ENCODE measurements at places on chromosomes 2 and 18.
A peak's percentile ranks its signal among the peaks of the same experiment; 100 is the strongest.

DNA sequence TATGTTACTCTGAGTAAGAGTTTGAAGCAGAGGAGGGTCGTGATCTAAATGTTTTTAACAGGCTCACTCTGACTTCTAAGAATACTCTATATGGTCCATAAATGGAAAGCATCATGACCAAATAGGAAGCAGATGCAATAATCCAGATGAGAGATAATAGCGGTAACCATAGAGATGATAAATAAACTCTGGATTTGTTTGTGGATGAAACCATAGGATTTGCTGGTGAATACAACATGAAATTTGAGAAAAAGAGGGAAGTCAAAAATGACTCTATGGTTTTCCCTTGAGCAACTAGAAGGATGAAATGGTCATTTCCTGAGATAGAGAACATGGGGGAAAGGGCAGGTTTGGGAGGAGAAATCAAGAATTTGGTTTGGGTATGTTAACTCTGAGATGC lies 3.9 kb downstream of the HEATR5B start:
- no peak for DNase-seq

GRCh38 chr18:68847219-68847837 lies 49.4 kb downstream of the CCDC102B start:
- DNase-seq, result no peak

- no peak for DNase-seq
Measured at GRCh38 chr18:35590935-35591334, 9.4 kb downstream of the GALNT1 start.

- DNase-seq, result peak; percentile 53
Measured at GRCh38 chr2:84881581-84882413, 913 bp upstream of the TRABD2A start.

GRCh38 chr18:31100436-31101182 lies 1.6 kb downstream of the DSC2 start:
- no peak for DNase-seq

- no peak for DNase-seq
Measured at GRCh38 chr2:54899576-54900200, 150.6 kb downstream of the RTN4 start.

DNA sequence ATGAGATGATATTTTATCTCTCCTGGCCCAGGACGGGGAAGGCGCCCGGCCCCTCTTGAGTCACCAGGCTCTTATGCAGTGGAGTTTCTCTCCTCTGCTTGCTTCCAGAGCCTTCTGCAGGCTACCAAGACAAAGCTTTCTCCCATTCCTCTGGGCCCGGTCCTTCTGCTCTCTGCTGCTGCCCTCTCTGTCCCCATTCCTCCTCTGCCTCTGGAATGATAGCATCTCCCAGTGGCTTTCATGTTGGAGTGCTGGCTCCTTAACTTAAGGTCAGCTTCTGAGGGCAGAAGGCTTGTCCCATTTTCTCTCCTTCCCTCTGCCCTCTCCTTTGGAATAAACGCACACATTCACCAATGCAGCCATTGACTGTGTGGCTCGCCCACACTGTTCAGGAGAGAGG lies 86.2 kb downstream of the SDC1 start:
- DNase-seq, result no peak

- DNase-seq, result no peak
Measured at GRCh38 chr18:48402953-48403352, 6.2 kb downstream of the ZBTB7C start.

GRCh38 chr2:71683070-71683469 lies 229.7 kb downstream of the DYSF start:
- no peak for DNase-seq

GRCh38 chr2:99421469-99421868 lies 68.3 kb downstream of the REV1 start:
- DNase-seq, result no peak

GRCh38 chr2:155223781-155224406 lies 525.4 kb downstream of the KCNJ3 start:
- DNase-seq, result no peak

- no peak for DNase-seq
Measured at GRCh38 chr18:3914833-3915610, 465.1 kb downstream of the TGIF1 start.

GRCh38 chr18:45865466-45865865 lies 40.0 kb downstream of the SIGLEC15 start:
- no peak for DNase-seq

GRCh38 chr2:19538411-19538963 lies 180.1 kb upstream of the OSR1 start:
- DNase-seq, result no peak

DNA sequence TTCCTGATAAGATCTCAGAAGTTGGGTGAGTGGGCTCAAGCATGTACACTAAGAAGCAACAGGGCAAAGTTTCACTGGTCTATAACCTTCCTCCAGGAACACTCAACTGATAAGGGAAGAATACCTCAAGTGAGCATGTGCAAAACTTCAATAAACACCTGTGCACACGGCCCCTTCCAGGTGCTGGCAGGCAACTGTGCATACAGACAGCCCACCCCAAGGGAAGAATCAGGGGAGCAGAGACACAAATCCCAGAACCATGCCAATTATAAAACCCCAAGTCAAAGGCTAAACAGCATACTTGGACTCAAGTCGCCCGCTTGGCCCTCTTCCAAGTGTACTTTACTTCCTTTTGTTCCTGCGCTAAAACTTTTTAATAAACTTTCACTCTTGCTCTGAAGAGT lies 85.9 kb upstream of the RTN4 start:
- no peak for DNase-seq

- no peak for DNase-seq
Measured at GRCh38 chr18:24584813-24585212, 124.4 kb downstream of the HRH4 start.

GRCh38 chr18:43931439-43931838 lies 654.1 kb upstream of the SYT4 start:
- no peak for DNase-seq

- DNase-seq, result no peak
Measured at GRCh38 chr2:31075941-31076590, 62.2 kb downstream of the GALNT14 start.

- no peak for DNase-seq
Measured at GRCh38 chr18:2824865-2825264, 21.9 kb upstream of the EMILIN2 start.

DNA sequence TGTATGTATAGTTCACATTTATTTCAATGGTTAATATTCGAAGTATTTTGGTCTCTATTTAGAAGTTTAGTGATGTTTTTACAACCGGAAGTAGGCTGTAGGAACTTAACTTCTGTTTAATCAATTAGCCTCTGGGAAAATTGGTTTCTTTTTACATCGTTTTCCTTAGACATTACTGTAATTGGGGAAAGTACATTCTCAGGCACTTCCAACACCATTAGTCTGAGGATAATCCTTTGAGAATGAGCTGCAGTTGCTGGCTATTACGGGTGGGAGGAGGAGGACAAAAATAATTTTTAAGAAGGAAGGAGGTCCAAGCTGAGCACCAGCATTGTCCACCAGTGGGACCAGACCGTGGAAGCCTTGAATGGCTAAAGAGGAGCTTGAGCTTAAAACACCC lies 70.4 kb upstream of the ST3GAL5 start:
- DNase-seq, result no peak

DNA sequence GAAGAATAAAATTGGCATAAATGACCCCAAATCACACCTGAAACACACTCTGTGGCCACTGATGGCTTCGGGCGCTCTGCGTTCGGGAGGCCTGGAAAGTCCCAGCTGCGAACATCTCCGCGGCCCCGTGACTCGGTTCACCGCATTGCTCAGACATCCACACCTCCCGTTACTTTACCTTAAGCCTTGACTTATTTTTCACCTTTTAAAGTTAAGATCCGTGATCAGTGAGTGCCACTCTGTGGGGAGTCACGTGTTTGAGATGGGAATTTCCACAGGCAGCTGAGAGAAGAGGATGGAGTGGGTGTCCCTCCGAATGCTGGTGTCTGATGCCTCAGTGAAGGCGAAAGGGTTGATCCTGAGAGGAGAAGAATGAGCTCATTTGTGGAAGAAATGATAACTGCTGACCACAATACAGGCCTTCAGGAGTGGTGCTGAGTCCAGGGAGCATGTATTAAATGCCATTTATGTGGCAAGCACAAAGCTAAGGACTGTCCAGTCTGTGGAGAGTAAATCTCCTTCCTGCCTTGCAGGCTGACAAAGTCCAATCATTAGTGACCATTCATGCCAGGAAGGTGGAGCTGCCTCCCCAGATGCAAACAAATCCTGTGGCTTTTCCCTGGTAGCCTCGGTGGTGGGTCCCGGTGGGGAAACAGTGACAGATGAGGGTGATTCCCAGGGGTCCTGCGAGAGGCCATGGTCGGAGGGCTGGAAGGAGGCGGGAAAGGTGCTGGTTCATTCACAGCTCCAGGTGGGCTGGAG lies 168.8 kb downstream of the RTP5 start:
- no peak for DNase-seq

DNA sequence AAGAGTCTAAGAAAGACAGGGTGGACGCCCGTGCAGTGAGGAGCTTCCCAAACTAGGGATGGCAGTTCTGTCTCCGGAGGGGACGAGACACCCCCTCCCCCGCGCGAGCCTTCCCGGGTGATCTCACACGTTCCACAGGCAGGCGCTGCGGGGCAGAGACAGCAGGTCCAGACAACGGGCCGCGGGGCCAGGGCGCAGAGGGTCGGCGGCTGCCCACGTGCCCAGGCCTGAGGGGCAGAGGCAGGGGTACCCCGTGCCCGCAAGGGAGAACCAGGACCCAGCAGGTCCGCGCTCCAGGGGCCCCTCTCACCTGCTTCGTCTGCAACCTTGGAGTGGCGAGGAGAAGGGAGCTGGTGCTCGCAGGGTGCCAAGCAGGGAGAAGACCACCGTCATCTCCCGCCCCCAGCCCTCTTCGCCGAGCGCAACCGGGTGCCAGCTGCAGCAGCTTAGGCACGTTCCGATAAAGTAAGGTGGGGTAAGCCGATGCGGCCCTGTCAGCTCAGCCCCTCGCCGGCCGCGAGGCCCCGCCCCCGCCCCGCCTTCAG lies at the start of gene GPR155:
Gene GPR155 (minus strand): TSS at position 467 of the 545 bp plus-strand sequence. CDS start 5,073 bp downstream, outside the sequence.
- peak; percentile 64 for DNase-seq

GRCh38 chr2:70603066-70603465 lies 49.4 kb upstream of the TGFA start:
- DNase-seq, result no peak

DNA sequence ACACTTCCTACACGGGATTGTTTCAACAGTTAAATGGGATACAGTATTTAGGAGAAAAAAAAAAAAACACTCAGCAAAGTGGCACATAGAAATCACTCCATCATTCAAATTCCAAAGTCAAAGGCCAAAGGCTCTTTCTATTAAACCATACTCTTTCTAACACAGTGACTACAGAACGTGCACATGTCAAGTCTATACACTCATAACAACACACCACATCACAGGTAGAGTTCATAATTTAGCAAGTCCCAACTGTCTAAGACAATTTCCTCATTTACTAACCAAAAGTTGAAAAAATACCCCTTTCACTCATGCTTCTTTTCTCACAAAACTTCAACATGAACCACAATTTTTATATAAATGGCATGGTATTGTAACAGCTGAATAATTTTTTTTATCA lies 70.8 kb downstream of the MBOAT2 start:
- no peak for DNase-seq

DNA sequence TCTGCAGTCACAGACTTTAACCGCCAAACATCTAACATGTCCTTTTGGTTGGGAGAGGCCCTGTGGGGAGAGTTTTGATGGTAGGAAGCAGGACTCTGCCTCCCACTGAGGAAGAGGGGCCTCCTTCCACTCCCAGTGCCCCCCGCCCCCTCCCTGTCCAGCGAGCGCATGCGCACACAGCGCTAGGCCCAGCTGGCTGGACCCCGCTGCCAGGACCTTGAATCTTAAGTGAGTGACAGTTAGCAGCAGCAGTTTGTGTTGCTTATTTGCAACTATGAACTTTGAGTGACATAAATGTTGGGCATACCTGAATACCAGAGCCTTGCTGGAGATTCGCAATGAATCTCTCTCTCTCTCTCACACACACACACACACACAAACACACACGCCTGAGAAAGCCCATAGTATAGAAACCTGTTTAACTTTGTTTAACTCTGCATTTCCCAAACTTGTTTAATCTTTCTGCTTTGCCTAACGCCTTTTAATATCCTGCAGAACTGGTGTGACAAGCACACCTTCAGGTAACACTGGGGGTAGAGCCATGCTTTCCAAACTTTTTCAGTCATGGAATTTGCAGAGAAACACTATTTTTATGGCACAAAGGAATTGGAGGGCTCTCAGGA lies 134.6 kb upstream of the SMAD2 start:
- DNase-seq, result no peak

- DNase-seq, result no peak
Measured at GRCh38 chr2:109054865-109055264, 65.8 kb upstream of the EDAR start.

DNA sequence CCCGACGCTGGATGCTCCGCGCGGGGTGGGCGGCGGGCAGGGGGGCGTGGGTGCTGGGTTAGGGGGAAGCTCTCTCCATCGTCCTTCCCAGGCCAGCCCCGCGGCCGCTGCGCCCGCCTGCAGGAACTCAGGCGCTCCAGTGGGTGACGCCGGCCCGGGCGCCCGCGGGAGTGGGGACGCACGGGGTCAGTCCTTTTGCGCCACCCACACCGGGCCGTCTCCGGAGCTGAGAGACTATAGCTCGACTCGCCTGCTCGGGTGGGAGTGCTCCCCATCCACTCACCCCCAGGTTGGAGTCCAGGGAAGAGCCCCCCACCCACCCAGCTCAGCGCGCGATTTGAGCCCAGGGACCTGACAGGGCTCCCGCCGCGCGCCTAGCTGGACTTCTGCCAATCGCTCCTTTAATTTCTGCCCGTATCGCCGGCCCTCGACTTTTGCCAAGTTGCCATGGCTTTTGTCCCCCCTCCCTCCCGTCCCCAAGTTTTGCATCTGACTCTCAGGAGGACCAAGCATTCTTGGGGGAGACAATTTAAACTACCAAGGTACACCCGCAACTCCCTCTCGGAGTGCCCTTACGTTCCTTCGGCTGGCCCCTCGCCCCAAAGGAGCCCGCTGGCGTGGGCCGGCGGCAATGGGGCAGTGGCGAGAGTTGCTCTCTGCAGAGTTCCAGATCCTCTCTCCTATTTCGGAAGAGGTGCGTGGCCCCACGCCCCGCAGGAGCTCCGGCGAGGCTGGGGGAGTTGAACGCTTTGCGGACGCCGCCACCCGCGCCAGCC lies 205.8 kb upstream of the SMAD2 start:
- DNase-seq, result no peak

GRCh38 chr2:139177041-139177440 lies 396.9 kb upstream of the NXPH2 start:
- no peak for DNase-seq

- no peak for DNase-seq
Measured at GRCh38 chr2:134668821-134669220, 50.0 kb downstream of the TMEM163 start.

- no peak for DNase-seq
Measured at GRCh38 chr2:133411857-133412256, 156.4 kb downstream of the NCKAP5 start.

DNA sequence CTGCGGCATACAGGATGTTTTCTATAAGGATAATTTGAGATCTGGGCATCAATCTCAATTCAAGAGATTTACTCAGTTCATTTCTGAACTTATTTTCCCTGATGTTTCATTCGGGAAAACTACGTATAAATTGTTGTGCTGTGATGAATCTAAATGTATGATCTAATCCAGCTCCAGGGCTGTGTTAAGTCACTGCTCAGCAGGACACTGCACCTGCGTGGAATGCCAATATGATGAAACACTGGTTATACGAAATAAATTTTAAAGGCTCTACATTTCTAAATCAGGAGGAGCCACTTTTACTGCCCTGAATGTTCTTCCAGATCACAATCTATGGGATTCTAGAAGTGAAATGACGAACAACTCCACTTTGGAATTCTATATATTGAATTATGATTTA lies 259.0 kb downstream of the HNMT start:
- DNase-seq, result no peak

GRCh38 chr2:191501561-191502168 lies 176.3 kb upstream of the NABP1 start:
- no peak for DNase-seq

- DNase-seq, result no peak
Measured at GRCh38 chr2:124149571-124149970, 124.5 kb downstream of the CNTNAP5 start.
